Muscle of back (tissue), 13 donors: ENCODE measurements at places on chromosomes 4 and X.

- no peak for DNase-seq
Observed at GRCh38 chr4:32429151-32429550, 1709.0 kb downstream of the PCDH7 start.

- no peak for DNase-seq
Observed at GRCh38 chr4:89922848-89923416, 28.3 kb downstream of the MMRN1 start.

- DNase-seq: no peak
Observed at GRCh38 chr4:172169871-172170270, 356.7 kb downstream of the GALNTL6 start.

- peak; percentile 10 for DNase-seq
Observed at GRCh38 chr4:161003418-161004057, 1160.3 kb downstream of the FSTL5 start.

DNA sequence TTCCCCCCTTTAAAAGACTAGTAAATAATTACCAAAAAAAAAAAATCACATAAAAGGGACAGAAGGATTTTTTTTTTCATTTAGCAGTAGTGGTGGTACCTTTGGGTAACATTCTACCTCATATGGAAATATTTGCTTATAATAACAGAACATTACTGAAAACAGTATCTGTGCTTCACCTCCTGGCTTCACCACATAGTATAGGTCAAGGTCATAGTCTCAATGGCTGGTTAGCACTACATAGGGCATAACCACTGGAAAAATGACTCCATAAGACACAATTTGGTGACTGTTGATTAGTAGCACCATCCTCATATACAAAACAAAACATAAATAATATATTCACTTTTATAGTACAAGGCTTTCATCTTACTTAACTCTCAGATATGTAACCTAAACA is 34.7 kb downstream of the MANBA start:
- DNase-seq: no peak

GRCh38 chr4:13611283-13611842 is 16.2 kb downstream of the BOD1L1 start:
- no peak for DNase-seq

DNA sequence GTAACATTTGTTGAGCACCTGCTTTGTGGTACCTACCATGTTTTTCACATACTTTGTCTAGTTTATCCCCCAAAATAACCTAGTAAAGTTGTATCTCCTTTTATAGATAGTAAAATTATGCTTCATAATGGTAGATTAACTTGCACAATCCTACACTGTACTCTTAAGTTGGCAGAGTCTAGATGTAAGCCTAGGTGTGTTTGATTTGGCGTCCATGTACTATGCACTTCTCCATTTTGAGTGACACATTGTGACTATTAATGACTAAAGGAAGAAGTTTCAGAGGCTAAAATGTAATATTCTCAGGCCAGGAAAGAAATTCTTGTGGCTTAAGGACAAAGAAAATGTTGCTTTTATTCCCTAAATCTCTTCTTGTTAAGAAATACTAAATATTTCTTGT is 15.4 kb downstream of the PLK4 start:
- DNase-seq: no peak

- DNase-seq: peak; percentile 71
Observed at GRCh38 chrX:11351375-11352295, 58.4 kb downstream of the AMELX start.

GRCh38 chr4:8820178-8821102 is 51.2 kb downstream of the HMX1 start:
- DNase-seq: no peak

GRCh38 chr4:152107736-152108500 is 347.1 kb upstream of the GATB start:
- no peak for DNase-seq

- no peak for DNase-seq
Observed at GRCh38 chr4:48332661-48333060, 8.7 kb upstream of the SLAIN2 start.

GRCh38 chr4:1871471-1872021 is 353 bp downstream of the NSD2 start:
- DNase-seq: peak; percentile 73

GRCh38 chrX:154458116-154458953 is at the start of gene PLXNA3:
Gene PLXNA3, plus strand, starts transcription at chrX:154458281. Its CDS starts 1,903 bp downstream, at chrX:154460184.
- DNase-seq: peak; percentile 67

DNA sequence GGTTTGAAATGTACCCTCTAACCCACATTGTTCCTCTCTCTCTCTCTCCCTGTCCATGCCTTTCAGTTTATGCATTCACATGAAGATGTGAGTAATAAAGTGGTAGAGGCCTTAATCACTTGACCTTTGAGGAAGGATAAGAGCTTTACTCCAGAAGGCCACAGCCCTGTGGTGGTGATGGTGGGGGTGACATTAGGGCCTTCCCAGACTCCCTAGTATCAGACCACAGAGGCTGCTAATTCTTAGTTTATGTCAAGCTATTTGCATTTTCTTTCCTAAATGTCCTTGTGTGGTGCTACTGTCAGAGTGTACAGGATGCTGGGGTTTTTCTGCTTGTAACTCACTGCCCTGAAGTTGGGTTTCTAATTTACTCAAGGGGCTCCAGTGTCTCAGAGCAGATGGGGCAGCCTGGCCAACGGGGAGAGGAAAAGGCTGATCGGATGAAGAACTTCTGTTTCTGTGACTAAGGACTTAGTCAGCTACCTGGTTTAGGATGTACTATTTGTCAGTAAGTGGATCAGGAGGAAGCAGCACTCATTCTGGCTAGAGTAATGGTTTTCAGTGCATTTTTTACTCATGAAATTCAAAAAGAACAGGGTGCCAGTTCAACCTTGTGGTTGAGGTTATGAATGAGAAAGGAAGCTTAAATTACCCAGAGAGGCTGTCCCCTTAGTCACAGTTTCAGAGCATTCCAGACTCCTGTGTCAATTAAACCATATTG is 509.6 kb upstream of the DIPK2B start:
- DNase-seq: no peak

DNA sequence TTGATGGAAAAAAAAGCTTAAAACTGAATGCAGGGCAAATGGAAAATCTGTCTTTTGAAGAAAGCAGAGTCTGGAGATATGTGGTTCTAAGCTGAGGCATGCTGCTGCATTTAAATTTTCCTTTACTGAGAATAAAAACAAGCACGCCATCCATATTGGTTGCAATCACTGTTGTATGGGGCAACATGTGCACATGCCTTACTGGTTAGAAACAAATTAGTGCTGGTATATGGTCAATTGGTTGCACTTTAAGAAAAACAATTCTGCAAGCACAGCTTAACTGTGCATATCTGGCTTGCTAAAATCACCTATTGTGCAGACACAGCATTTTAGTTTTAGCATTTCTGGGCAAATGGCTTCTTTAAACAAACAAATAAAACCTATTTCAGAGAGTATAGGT is 239.1 kb downstream of the NDST4 start:
- DNase-seq: no peak

- no peak for DNase-seq
Observed at GRCh38 chr4:83890231-83890630, 354.3 kb downstream of the GPAT3 start.

GRCh38 chrX:19860571-19860970 is 26.8 kb downstream of the SH3KBP1 start:
- no peak for DNase-seq

DNA sequence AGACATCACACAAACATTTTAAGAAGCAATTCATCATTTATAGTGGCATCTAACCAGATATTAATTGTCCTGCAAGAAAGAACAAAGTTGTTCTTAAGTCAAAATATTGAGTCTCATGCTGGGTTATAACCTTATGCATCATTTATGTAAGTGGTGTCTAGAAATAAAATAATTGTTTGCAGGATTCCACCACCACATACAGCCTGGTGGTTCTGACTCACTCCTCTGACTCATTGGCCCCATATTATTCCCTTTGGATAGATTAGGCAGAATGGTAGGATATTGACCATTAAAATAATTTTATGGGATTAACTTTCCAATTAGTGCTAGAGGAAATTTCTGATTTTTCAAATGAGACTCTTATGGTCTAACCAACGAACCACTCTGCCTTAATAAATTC is 384.5 kb downstream of the GRXCR1 start:
- DNase-seq: no peak

DNA sequence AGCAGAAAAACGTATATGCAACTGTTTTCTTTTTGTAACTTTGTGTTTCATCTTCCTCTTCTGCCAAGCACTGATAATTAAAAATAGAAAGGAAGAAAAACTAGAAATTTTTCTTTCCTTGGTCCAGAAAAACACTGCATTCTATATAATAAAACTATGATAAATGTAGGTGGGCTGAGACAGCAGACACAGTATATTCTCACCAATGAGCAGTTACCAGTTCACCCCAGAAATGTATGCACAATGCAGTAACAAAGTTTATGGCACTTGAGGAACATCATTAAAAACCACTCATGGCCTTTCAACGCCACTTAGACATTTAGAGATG is 79.4 kb downstream of the FAT1 start:
- DNase-seq: no peak

- no peak for DNase-seq
Observed at GRCh38 chr4:76722838-76723237, 175.1 kb downstream of the SOWAHB start.

GRCh38 chr4:105153749-105154148 is 7.1 kb downstream of the TET2 start:
- DNase-seq: no peak

- DNase-seq: no peak
Observed at GRCh38 chrX:16638533-16638932, 11.4 kb upstream of the S100G start.

GRCh38 chrX:40327085-40327484 is 229.3 kb upstream of the BCOR start:
- DNase-seq: no peak

DNA sequence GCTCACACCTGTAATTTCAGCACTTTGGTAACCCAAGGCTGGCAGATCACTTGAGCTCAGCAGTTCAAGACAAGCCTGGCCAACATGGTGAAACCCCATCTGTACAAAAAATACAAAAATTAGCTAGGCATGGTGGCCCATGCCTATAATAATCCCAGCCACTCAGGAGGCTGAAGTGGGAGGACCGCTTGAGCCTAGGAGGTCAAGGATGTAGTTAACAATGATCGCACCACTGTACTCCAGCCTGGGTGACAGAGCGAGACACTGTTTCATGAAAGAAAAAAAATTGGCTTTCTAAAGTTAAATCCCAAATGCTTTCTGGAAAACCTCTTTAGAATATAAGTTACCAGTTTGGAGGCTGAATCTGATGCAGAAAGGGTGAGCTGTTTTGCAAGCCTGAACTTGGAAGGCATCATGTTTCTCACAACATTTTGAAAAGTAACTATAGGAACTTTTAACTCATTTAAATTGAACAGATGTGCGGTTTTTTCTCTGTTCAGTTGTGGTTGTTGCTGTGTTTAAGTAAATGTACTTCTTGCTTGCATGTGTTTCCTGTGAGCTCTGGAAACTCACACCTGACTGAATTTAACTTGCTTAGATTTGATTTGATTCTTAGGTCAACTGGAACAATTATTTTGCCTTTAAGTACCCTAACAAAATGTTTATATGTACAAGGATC is 39.8 kb upstream of the TMEM131L start:
- no peak for DNase-seq

- no peak for DNase-seq
Observed at GRCh38 chr4:26377328-26378311, 56.8 kb downstream of the RBPJ start.

DNA sequence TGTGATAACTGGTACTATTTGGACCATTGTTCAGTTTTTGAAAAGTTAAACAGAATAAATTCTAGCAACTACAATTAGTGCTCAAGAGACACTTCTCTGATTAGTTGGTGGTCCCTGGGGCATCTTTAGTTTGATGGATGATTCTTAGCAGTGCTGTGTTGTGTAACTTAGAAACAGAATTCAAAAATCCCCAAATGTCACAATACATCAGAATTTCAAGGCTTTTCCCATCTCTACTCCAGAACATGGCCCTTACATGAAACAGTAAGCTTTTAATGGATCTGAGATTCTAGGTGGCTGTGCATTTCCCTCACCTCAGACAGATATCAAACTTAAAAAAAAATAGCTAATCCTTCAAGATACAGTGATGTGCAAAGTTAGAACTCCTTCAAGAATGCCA is 104.4 kb upstream of the CXCL13 start:
- DNase-seq: no peak

DNA sequence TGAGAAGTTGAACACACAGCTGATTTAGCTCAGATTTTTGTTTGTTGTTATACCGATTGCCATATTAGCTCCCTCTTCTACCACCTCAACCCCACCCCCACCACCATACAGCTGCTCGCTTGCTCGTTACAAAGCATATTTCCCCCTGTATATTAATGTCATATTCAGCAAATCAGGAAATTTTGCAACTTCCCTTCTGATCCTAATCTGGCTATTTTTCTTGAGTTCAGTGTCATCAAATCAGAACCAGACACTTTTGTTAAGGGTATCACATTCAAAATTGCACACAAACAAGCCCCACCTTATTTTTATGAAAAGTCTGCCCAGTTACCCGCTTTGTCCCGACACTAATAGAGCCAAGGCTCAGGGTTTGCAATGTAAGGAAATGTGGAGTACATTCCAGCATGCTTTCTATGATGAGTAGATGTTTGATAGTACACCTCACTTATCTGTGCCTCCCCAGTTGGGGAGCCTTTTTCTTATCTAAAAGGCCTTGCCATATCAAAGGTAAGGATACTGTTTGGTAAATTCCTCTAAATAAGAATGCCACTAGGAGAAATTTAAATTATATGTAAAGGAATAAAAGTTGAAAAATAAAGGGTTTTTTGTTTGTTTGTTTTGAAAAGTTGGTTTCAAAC is 212.2 kb downstream of the CBR4 start:
- DNase-seq: no peak

DNA sequence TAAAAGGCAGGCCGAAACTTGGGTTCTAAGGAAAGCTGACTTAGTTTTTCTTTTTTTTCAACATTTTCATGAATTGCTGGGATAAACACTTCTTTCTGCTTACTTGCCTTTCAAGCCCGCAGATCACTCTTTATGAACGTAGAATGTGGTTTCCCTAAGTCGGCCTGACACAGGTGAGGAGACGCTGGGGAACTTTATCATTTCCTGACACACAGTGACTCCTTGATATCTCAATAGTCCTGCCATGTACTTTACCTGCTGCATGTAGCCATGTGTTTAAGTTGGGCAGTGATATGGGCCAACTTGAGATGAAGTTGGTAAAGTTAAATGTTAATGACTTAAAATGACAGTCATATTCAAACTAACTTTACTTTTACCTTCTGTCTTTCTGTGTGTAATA is 26.6 kb upstream of the SNCA start:
- DNase-seq: no peak

DNA sequence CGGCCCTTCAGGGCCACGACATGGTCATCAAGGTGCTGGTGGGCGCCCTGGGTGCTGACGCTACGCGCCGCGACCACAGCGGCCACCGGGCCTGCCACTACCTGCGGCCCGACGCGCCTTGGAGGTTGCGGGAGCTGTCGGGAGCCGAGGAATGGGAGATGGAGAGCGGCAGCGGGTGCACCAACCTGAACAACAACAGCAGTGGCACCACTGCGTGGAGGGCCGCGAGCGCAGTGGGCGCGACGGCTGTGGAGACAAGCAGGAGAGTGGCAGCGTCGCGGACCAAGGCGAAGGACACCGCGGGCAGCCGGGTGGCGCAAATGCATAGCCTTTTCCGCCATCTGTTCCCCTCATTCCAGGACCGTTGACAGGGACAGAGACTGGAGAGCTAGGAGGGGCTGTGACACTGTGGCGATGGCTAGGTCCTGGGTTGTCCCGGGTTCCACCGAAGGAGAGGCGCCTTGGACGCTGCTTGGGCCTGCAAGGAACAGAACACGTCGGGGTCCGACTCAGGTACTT is 919 bp downstream of the SOWAHD start:
- no peak for DNase-seq
